ENCODE measurements at places on chromosomes 12 and 14.
A peak's percentile ranks its signal among the peaks of the same experiment; 100 is the strongest.

- no peak for DNase-seq
These were observed 224.2 kb downstream of the LRFN5 start for GRCh38 chr14:41830714-41831406.

DNA sequence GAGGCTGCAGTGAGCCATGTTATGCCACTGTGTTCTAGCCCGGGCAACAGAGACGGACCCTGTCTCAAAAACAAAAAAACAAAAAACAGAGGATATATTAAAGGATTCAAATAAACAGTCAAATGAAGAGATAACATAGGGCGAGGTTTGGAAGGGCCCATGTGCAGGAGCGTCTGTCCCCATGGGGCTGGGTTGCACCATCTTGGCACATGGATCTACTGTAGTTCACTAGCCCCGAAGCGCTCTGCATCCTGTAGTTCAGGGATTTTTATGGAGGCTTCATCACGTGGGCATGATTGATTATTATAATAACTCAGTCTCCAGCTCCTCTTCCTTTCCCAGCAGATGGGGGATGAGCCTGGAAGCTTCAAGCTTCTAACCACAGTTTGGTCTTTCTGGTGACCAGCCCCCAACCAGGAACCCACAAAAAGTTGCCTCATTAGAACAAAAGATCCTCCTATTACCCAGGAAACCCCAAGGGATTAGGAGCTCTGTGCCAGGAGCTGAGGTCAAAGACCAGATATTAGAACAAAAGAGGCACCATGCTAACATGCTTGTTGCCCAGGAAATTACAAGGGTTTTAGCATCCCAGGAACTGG lies 59.9 kb downstream of the HCAR2 start:
- no peak for DNase-seq

GRCh38 chr14:74421981-74422380 lies 4.0 kb downstream of the SYNDIG1L start:
- no peak for DNase-seq

- no peak for DNase-seq
These were observed 17.6 kb upstream of the AMIGO2 start for GRCh38 chr12:47097276-47097896.

- no peak for DNase-seq
These were observed 1.7 kb downstream of the LARP4 start for GRCh38 chr12:50402264-50403000.

DNA sequence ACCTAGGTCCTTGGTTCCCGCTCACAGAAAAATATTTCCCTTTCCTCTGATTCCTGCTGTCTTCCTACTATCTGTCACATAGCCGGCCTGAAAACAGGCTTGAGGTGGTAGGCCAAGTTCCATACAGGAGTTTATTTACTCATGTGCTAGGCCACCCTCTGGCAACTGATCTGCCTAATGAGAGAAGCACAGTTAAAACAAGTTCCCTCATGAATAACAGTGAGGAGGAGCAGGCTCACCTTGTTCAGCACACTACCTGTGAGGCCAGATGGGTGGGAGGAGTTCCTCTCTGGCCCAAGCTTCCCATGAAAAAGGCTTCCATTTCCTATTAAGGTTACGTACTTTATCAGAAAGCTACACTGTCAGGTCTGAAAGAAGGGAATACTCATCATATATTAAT lies 206.0 kb downstream of the MYRFL start:
- DNase-seq = no peak

DNA sequence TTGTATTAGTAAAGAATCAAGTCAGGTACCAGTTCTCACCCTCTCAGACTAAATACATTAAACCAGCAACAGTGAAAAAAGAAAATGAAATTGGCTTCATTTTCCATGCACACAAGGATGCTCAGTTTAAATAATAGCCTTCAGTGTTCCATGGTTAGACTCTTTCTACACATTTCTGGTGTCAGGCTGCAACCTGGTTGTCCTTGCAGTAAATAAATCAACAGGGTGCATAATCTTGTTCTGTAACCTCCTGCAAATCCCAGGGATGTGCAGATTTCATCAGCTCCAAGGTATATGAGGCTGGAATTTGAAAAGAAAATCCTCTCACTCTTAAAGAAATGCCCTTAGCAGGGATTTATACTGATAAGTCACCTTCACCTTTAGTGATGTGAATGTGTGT lies 46.7 kb upstream of the BTG1 start:
- DNase-seq = no peak

- no peak for DNase-seq
These were observed 31.0 kb downstream of the JAG2 start for GRCh38 chr14:105137481-105138020.

DNA sequence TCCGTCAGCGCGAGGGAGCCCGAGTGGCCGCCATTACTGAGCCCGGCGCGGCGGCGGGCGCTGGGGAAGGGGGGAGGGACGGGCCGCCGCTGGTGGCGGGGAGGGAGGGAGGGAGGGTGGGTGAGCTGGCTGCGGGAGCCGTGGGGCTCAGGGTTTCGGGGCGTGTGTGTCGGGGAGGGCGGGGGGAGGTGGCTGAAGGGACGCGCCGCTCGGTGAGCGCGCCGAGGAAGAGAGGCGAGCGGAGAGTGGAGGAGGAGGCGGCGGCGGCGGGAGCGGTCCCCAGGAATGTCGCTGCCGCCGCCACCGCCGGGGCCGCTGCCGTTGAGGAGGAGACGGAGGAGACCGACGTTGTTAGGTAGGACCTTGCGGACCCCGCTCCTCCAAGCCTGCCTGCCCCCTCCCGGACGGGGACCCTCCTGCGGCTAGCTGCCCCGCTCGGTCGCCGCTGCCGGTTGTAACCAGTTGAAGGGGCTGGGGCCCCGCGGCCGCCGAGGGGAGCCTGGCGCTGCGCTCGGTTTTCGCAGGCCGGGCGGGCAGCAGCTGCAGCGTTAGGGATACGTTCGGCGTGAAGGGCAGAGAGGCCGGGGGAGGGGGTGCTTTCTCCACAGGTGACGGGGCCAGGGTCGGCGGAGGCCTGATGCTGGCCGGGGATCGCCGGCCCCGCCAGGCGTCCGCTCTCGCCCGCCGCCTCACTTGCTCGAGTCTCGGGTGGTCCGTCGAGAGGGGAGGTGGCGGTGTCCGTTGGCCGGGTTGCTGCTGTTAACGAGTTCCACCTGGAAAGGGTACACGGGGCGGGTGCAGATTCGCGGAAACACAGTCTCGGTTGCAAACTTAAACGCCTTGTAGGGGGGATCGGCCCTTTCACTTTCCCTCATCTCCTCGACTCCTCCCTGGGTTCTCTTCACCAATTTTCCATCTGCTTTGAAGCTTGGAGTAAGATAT lies at the start of gene ARHGAP5:
Gene ARHGAP5, plus strand, starts transcription at position 224 of the 942 bp plus-strand sequence. CDS start 13,366 bp downstream, outside the sequence.
- DNase-seq = peak; percentile 56

- DNase-seq = no peak
These were observed 850.3 kb downstream of the GALC start for GRCh38 chr14:87142551-87143211.

DNA sequence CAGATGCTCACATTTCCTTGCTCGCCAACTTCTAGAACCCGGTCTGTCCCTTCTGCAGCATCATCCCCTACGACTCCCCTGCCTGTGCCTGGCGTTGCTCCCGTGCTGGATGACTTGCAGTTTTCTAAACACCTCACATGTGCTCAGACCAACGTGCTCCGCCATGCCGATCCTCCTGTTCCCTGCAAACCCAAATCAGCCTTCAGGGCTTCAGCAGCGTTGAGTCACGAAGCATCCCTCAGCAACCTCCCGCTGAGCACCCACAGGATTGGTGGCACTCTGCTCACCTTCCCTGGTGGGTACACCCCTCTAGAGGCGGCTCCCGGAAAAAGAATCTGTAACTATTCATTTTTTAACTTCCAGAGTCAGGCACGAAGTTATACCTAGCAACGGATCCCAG lies 2.8 kb upstream of the PIWIL1 start:
- DNase-seq = no peak

- DNase-seq = no peak
These were observed 15.2 kb downstream of the VIPAS39 start for GRCh38 chr14:77442196-77442595.

DNA sequence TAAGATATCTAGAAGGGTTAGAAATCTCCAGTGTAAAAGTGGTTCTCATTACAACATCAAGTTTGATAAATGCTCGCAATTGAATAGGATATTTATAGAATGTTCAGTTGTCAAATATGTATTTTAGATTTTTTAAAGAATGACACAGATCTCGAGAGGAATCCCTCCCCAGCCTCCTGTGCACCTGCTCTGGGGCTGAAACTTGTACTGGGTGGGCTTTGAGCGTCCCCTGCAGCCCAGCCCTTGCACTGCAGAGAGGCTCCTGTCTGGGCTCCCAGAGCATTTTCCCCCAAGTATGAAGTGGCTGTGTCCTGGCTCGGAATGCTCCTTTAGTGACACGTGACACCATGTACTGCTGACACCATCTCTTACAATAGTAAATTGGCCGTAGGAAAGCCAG lies 499.6 kb downstream of the TMEM121 start:
- DNase-seq = no peak
